ENCODE measurements at places on chromosomes 6 and 20.

- no peak for DNase-seq
Observed at GRCh38 chr20:17882065-17882833, 86.3 kb downstream of the SNX5 start.

DNA sequence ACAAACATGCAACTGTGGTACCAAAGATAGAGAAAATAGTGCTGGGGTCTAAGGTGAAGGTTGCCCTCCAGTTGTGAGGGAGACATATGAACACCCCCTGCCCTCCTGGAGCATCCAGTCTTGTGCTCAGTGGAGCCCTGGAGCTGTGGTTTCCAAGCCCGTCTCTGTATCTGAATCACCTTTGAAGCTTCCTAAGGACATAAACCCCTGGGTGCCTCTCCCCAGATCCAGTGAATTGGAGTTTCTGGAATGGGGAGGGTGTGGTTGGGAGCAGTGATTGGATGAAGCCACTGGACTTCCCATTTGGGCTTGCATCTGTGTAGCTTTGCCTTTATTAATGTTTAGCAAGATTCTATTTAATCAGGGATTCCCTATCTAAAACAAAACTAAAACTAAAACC lies 22.4 kb upstream of the E2F3 start:
- DNase-seq, result no peak

DNA sequence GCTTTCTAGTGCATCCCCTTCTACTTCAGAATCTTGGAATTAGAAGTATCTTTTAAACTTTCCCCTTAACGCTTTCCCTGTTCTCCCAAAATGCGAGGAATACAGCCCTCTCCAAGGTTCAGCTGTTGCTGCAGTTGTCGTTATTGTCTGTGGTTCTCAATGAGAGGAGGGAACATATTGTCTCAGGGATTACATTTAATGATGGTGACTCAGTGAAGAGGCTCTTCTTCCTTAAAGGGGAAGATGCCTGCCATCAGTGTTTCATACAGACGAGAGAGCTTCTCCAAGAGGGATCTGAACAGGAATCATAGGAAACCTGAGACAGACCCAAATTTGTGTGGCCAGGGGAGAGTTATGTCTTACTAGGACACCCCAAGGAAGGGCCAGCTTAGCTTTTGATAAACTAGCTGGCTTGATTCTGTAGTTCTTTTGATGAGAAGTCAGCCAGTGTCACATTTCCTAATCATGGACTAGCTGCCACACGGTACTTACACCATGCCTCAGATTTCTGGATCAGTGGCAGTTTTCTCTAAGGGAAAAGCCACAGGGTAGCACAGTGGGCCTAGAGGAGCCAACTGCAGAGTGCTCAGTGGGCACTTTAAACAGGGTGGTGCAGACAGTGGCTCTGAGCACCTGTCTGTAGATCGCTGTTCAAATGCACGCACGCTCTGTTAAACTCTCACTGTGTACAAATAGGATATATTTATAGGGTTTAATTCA lies 59.7 kb upstream of the TMEM181 start:
- no peak for DNase-seq

DNA sequence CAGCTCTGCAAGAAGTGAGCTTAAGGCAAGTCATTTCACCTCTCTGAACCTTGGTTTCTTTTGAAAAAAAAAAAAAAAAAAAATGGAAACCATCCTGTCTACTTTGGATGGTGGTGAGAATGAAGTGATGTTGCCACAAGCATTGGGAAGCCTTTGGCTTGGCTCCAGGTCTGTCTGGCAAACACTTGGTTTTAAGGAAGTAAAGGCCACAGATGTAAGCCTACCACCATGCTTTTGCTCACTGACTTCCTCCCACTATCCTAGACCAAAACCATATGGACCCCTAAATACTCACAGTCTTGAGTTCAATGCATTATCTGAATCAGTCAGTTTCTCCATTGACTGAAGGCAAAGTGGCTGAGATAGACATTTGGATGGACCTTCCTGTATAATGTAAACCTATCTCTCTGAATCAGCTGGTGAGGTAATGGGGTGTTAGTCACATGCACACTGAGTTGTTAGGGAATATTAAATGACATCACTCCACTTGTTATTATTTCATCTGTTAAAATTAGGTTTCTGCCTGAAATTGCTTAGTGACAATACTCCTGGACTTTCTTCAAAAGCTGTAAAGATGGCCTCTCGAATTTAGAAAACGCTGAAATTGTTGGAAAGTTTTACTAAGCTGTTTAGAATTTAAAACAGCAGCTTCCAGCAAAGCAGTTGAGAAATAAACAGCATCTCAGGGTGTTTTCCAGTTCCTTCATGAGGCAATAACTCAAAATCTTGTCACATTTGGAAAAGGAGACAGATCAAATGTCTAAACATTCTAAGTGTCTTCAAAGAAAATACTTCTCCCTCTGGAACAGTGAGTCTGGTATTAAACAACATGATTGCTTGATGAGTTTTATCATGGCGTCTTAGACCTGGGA lies 833.5 kb downstream of the DHX35 start:
- DNase-seq, result no peak

DNA sequence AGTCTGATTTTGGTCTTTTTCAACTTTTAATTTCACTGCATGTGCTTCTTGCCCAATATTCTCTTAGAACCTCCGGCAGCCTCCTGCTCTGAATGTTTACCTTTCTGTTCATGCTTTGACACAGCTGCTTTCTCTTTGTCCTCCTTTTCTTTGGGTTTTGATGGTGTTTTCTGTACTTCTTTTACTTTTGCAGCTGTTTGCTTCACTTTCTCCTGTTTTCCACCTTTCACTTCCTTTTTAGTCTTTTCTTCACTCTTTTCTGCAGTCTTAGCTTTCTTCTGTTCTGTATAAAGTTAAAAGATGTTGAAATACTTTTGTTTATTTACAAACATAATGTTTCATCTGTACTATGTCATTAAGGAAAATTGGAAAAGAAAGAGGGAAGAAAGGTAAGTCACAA lies 133.1 kb downstream of the TRDN start:
- DNase-seq, result no peak

DNA sequence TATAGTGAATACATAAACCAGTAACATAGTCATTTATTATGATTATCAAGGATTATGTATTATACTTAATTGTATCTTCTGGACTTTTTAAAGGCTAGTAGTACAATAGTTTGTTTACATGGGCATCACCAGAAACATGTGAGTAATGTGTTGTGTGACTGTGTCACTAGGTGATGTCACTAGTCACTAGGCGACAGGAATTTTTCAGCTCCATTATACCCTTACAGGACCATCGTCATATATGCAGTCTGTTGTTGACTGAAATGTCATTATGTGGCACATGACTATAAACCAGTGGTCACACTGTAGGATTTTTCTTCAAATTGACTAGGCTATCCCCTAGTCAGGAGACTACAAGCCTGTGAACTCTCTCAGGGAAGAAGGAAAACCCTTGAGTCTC lies 86.5 kb upstream of the CENPW start:
- DNase-seq, result no peak

- DNase-seq, result no peak
Observed at GRCh38 chr6:42960243-42961019, at the start of gene GNMT. GNMT (plus strand) TSS chr6:42960754; CDS start chr6:42960768, 14 bp downstream.

DNA sequence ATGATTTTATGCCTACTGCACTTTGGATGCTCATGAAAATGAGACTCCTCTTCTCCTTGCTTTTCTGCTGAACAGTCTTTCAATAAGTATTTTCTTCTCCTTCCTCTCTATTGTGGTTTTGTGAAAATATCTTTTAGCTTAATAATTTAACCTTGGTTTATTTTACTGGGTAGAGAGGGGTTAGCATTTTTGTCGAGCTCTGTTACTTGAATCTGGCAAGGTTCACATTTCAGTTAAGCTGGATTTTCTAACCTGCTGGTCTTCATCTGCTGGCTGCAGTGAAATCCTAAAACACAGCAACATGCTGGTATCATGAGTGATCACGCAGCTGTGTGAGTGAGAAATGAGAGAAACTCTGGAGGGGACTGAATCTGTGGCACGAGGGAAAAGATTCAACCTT lies 222.7 kb upstream of the NOX3 start:
- no peak for DNase-seq

- DNase-seq, result no peak
Observed at GRCh38 chr20:47861116-47861515, 75.8 kb upstream of the SULF2 start.

- DNase-seq, result no peak
Observed at GRCh38 chr6:3454273-3455010, 2.4 kb downstream of the SLC22A23 start.

GRCh38 chr20:51447097-51447764 lies 95.3 kb downstream of the NFATC2 start:
- DNase-seq, result no peak

- DNase-seq, result no peak
Observed at GRCh38 chr6:93821953-93822352, 402.6 kb upstream of the EPHA7 start.

- no peak for DNase-seq
Observed at GRCh38 chr6:100160930-100161329, 166.9 kb upstream of the MCHR2 start.

GRCh38 chr6:17865243-17865642 lies 122.2 kb downstream of the KIF13A start:
- DNase-seq, result no peak

- DNase-seq, result no peak
Observed at GRCh38 chr6:36443471-36444428, 950 bp downstream of the KCTD20 start.

DNA sequence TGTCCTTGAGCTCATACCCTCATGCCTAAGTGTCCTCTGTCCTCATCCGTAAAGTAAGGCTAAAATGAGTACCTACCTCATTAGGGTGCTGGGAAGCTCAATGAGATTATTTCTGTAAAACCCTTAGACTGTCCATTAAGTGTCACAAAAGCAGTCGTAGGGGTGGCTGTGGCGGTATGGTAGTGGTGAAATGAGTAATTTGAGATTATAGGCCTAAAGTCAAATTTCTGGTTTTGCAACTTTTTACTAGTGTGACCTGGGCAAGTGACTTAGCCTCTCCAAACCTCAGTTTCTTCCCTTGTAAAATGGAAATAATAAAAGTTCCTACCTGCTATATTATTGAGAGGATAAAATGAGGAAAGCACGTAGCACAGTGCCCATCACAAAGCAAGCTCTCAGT lies 148.2 kb upstream of the AKAP12 start:
- no peak for DNase-seq

DNA sequence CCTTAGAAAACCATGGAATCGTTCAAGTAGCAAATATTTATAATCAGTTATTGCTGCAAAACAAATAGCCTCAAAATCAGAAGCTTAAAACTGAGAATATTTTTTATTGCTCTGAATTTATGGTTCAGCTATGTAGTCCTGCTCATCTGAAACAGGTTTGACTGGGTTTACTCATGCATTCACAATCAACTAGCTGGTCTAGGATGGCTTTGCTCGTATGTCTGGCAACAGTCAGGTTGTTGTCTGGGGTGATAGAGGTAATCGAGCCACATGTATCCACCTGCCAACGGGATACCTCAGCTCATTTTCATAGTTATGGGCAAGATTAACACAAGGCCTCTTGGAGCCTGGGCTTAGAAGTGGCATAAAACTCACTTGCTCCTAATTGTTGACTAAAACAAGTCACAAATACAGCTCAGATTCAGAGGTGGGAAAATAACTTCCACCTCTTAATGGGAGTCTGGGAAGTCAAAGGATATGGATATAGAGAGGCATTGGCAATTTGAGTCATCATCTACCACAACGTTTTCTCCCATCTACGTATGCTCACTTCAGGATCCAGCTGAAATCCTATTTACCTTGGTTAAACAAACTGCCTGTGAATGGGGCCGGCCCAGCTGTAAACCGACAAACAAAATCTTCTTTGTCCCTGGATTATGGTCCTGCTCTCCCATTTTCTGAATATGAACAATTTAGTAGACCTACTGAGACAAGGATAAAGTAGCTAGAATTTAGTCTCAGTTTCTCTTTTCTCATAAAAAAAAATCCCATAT lies 54.5 kb upstream of the TENT5A start:
- DNase-seq, result no peak

- no peak for DNase-seq
Observed at GRCh38 chr20:57593134-57593886, 26.9 kb downstream of the ZBP1 start.

DNA sequence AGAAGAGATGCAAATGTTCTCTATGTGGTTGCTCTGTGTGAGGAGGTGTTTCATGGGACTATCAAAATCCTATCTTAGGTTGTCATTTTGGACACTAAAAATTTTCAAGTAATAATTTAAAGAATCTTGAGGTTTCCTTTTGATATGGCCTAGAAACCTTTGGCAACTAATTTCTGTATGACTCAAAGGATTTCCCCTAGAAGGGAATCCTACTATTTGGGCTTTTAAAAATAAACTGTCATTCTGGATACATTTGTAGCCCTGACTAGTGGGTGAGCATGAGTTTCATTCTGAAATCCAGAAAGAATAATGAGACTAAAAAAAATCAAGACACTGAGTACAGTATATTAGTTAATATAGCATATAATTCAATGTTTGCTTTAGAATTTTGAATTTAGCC lies 25.5 kb upstream of the RAB23 start:
- DNase-seq, result no peak

- no peak for DNase-seq
Observed at GRCh38 chr6:123240626-123241025, 244.6 kb downstream of the CLVS2 start.

DNA sequence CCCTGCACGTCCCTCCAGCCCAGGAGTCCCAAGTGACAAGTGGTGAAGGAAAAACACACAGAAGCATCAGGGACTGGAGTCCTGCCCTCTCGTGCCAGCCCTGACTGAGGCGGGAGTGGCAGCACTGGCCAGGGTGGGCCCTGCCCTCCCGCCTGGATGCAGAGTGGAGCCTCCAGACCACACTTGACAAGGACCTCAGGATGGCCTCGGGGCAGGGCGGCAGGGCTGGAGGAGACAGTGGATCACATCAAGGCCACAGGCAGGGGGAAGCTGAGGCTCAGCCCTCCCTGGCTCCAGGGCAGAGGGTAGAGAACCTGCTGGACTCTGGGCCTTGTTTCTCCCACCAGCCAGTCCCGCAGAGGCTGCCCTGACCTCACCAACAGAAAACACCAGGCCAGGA lies 128.8 kb upstream of the CDH4 start:
- no peak for DNase-seq

DNA sequence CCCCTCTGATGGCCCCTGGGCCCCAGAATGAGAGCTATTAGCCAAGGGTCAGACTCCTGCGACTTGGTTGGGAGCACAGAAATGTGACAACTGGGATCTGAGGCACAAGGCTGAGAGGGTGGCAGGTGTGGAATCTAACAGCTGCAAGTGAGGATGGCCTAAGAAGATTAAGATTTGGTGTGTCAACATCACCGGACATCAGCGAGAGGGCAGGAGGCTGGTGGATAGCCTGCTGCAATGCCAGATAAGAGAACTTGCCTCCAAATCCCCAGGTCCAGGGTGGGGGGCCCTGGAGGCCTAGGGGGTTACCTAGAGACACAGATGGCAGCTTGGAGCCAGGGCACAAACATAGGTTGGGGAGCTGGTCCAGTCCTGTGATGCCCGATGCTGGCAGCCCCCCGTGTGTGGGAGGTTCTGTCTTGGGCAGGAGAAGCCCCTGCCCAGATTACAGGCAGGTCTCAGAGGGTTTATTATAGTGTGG lies 155.8 kb downstream of the GRM4 start:
- no peak for DNase-seq

Data from activated CD8-positive, alpha-beta memory T cell treated with anti-CD3 and anti-CD28 coated beads for 4 hours (primary cell).